Heart left ventricle (tissue), 16 donors: ENCODE measurements at places on chromosomes 13 and 19. TPM values are rescaled to one million over a fixed set of nuclear protein-coding genes. Genes with fewer than 3 reads are reported as not detected.

- no peak overlapping the region for H3K4me3 ChIP-seq
- H3K27me3 ChIP-seq: no peaks in the 10 kb centered on the region
- no peak overlapping the region for H3K27ac ChIP-seq
- DNase-seq: no peak
Measured at GRCh38 chr19:29255006-29255405, 42.1 kb upstream of the UQCRFS1 start.

DNA sequence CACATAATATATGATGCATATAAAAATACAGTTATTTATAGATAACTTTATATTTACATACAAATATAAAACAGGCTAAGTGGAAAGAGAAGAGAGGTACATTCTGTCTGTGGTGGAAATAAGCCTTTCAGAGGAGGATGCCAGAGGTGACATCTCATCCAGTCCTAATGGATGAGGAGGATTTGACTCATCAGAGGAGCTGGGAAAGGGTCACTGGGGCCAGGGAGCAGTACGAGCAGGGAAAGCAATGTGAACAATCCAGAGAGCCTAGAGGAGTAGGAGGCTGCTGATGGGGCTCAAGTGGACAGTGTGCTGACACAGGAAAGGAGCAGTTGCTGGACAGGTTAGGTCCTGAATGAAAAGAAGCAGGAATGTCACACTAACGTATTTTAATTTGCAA is 18.6 kb downstream of the NALCN start:
- H3K27ac ChIP-seq: no peak overlapping the region
- H3K4me1 ChIP-seq: no peaks in the 10 kb centered on the region
- no peaks in the 10 kb centered on the region for H3K27me3 ChIP-seq
- no peak overlapping the region for H3K4me3 ChIP-seq
- H3K36me3 ChIP-seq: no peaks in the 10 kb centered on the region

Gene MAG
- not detected for total RNA-seq

GRCh38 chr13:54750521-54750920 is 1721.9 kb downstream of the OLFM4 start:
- no peaks in the 10 kb centered on the region for H3K36me3 ChIP-seq
- H3K27me3 ChIP-seq: no peaks in the 10 kb centered on the region
- H3K4me3 ChIP-seq: no peak overlapping the region
- H3K27ac ChIP-seq: no peak overlapping the region

DNA sequence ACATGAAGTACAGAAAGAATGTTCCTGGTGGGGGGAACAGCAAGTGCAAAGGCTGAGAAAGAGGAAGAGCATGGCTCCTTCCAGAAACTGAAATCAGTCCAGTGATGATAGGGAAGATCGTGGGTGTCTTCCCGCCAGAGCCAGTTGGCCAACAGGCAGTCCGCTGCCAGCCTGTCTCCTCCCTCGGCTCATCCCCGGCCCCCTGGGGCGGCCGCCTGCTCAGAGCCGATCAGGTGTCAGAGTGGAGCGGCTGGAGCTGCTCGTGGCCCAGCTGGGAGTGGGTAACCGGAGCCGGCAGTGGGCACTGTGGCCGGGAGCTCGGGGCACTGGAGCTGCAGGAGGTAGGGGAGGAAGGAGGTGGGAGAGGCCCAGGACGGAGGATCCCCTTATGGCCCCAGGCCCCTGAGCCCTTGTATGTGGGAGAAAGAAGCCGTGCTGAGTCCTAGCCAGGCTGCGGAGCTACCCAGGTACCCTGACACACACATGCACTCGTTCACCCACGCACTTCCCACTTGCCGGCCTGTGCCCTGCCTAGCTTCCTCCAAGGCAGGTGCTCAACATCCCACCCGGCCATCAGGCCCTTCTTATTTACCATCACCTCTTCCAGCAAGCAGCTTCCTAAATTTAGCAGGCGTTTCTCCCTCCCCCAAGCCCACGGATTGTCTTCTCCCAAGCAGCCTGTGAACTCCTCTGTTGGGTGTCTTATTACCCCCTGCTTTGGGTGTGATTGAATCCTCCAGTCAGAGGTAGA is 1.7 kb downstream of the ANKRD24 start:
- no peaks in the 10 kb centered on the region for H3K27me3 ChIP-seq
- H3K36me3 ChIP-seq: no peaks in the 10 kb centered on the region
- no peak overlapping the region for H3K4me3 ChIP-seq
- no peaks in the 10 kb centered on the region for H3K4me1 ChIP-seq
- DNase-seq: no peak
- no peak overlapping the region for H3K27ac ChIP-seq

Gene NTF4
- not detected for total RNA-seq

- no peaks in the 10 kb centered on the region for H3K27me3 ChIP-seq
- H3K4me1 ChIP-seq: peaks cover 31% of the 10 kb centered on the region
- H3K27ac ChIP-seq: no peak overlapping the region
- H3K4me3 ChIP-seq: no peak overlapping the region
Measured at GRCh38 chr13:112962911-112963625, 5.9 kb upstream of the MCF2L start.

Gene PRR19
- total RNA-seq: 0.40 TPM

GRCh38 chr13:50518781-50519201 is 324.7 kb downstream of the DLEU7 start:
- no peak overlapping the region for H3K4me3 ChIP-seq
- no peaks in the 10 kb centered on the region for H3K27me3 ChIP-seq
- H3K4me1 ChIP-seq: peaks cover 28% of the 10 kb centered on the region
- no peaks in the 10 kb centered on the region for H3K36me3 ChIP-seq

Gene PCDH20
- 2.0 TPM for total RNA-seq

Gene CEACAM1
- total RNA-seq: 1.3 TPM
